Small intestine (tissue), 16 donors: ENCODE measurements at places on chromosomes 6 and 20.

DNA sequence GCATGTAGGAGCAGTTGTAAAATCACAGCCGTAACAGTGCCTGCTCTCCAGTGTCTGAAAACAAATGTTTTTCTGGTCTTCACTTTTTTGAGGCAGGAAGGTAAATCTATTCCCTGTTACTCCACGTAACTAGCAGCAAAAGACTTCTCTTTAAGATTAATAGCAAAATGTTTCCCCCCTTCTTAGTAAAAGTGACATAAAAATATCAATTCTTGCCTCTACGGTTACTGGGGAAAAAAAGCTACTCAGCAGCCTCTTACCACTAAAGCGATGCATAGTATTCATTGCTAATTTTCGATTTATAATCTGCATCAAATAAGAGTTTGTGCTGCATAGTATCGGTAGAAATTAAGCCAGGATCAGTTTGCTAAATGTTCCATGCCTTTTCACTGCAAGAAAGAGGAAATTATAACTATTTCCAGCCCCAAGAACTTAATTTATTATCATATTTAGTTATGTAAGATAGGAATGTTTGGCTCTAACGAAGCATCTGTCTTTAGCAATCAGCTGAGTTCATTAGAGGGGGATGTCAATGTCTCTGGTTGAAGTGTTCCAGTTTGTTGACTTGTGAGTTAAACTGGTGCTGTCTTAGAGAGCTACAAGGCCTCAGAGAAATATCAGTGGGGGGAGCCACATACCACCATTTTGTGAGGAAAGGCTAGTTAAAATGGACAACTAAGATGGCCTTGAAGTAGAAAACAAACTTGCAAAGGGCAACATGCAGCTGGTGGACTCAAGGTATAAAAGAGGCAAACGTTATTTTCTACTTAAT lies 617 bp upstream of the TSPYL1 start:
- peak; percentile 50 for DNase-seq

- no peak for DNase-seq
Observed at GRCh38 chr20:1165941-1166340, 18.8 kb downstream of the TMEM74B start.

- no peak for DNase-seq
Observed at GRCh38 chr6:122399055-122399347, 451 bp upstream of the HSF2 start.

- no peak for DNase-seq
Observed at GRCh38 chr6:135913785-135914184, 62.3 kb downstream of the PDE7B start.

- no peak for DNase-seq
Observed at GRCh38 chr6:161171207-161171606, 102.7 kb downstream of the AGPAT4 start.

DNA sequence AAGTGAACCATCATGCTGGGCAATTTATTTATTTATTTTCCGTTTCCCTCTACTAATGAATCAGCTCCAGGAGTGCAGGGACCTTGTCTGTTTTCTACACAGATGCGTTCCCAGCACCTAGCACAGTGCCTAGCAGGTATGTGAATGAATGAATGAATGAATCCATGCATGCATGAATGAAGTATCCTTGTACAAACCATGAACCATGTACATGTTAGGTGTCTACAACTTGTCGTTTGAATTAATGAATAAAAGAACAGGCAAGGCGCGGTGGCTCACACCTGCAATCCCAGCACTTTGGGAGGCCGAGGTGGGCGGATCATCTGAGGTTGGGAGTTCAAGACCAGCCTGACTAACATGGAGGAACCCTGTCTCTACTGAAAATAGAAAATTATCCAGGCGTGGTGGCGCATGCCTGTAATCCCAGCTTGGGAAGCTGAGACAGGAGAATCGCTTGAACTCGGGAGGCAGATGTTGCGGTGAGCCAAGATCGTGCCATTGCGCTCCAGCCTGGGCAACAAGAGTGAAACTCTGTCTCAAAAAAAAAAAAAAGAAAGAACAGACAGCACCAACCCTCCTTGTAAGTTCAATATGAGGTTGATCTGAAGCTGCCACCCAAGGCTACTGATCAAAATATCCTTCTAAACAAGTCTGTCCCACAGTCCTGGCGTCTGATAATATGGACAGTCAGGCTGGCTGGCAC lies 27.3 kb upstream of the SLC9A8 start:
- no peak for DNase-seq

- DNase-seq = no peak
Observed at GRCh38 chr6:113412589-113413357, 444.4 kb upstream of the MARCKS start.

DNA sequence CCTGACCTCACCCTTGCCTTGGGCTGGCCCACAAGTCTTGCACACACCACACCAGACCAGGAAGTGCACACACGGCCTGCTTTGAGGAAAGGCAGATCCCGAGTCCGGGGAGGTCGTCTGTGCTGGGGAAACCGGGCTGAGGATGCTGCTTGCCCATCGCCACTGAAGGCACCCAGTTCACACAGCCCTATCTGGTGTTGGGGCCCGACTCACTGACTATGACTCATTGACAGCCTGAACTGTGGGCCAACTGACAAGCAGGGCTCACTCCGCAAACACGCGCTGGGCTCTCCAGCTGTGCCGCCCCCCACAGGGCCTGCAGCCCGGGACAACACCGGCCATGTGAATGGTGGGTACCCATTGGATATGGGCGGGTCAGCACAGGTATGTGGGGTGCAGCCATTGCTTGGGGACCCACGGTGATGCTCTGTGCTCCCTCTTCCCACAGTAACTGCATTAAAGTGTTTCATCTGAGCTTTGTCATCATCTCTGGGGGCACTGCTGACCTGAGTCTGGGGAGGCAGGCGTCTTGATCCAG lies 1.6 kb downstream of the SAMD10 start:
- peak; percentile 46 for DNase-seq

DNA sequence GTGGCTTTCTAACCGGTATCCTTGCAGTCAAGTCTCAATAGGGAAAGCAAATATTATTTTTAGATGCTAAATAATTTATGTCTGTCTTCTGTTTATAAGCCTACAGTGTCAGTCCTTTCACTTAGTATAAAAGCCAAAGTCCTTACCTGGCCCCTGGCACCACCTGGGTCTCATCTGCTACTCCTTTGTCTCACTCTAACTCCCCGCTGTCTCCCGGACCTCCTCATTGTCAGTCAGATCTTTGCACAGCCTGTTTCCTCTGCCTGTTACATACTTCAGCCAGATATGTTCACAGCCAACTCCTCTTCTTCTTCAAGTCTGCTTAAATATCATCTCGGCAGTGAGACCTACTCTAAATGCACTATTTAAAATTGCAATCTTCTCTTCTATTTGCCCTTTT lies 84.2 kb downstream of the THEMIS start:
- no peak for DNase-seq

GRCh38 chr20:43590036-43590391 lies 723 bp upstream of the IFT52 start:
- DNase-seq = no peak

DNA sequence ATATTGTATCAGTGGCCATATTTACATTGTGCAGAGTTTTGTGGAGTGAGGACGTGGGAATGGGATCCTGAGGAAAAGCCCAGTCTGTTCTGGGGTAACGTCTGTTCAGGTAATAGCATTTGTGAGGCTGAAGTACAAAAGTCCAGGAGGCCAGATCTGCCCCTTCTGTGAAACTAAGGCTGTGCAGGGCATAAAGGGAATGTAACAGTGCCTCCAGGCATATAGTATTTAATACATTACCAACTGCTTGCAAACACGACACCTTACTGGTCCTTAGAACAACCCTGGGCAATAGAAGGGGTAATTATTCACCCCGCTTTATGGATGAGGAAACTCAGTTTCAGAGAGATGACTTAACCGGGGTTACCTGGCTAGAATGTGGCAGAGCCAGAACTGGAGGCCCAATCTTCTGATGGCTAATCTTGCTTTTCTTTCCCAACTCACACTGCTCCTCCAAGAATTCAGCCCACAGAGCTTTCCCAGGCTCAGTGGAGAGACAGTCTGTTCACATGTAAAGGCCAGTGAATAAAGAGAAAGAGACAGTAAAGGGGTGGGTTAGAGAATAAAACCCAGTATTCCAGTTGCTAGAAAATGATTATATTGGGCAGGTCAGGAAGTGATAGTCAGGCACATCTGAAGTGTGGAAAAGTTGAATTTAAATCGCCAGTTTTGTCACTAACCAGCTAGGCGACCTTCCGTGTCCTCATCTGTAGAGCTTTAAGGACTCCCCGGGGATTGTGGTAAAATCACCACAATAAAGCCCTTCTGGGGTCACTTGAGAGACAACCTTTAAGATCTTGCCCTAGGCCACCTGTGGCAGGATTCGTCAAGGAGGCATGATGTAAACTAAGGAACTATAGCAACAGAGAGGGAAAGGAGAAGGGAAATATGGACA lies 280.7 kb upstream of the CITED2 start:
- DNase-seq = peak; percentile 93

DNA sequence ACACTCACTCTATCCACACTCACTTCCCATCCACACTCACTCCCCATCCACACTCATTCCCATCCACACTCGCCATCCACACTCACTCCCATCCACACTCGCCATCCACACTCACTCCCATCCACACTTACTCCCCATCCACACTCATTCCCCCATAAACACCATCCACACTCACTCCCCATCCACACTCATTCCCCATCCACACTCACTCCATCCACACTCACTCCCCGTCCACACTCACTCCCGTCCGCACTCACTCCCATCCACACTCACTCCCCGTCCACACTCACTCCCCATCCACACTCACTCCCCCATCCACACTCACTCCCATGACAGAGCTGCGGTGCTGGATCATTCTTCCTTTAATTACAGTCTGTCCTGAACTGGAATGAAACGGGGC lies 17.1 kb downstream of the THBS2 start:
- DNase-seq = no peak

DNA sequence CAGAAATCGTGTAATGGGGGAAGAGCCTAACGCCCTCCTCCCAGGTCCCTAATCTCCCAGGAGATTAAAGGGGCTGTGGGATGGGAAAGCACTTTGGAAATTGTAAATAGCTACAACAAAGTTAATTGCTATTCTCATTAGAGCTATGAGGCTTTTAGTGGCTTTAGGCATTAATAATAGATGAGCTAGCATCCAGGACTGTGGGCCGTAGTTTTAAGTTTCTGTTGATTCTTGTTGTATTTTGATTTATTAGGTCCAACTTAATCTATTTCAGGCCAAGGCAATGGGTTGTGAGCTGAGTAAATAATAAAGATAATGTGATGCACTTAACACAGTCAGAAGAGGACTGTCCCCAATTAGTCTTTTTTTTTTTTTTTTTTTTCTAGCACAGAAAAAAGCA lies 67.7 kb downstream of the ANKRD6 start:
- no peak for DNase-seq

DNA sequence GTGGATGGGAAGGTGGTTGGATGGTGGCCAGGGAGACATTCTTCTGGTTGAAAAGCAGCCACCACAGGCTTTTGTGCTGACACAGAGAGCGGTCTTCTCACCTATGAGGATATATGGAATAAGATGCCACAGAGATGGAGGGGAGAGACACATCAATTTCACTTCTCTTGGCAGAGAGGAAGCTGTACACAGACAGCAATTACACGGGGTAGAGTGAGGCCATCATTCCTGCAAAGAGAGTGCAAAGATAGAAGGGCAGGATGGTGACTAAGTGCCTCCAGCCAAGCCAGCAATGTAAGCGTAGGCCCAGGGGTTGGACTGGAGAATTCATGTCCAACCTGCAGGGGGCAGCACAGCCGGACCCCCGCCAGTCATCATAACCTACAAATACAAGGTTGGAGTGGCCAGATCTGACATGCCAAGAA lies 56.4 kb downstream of the NRN1 start:
- no peak for DNase-seq

GRCh38 chr6:5217356-5217755 lies 43.4 kb downstream of the LYRM4 start:
- no peak for DNase-seq

GRCh38 chr20:41956338-41957074 lies 338.3 kb upstream of the CHD6 start:
- peak; percentile 27 for DNase-seq

- DNase-seq = no peak
Observed at GRCh38 chr20:9087531-9088217, 18.8 kb downstream of the PLCB4 start.

DNA sequence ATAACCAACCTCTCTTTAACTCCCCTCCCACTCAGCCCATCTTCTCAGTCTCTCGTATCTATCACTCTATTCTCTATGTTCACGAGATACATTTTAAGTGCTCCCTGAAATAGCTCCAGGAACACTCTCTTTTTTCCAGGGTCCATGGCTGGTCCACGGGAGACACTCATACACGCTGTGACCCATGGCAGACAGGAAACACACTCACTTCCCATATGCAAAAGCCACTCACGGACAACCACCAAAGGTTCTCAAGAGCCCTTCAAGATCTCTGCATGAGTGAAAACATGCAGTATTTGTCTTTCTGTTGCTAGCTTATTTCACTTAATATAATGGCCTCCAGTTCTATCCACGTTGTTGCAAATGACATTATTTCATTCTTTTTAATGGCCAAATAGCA lies 71.4 kb upstream of the PCSK2 start:
- no peak for DNase-seq

DNA sequence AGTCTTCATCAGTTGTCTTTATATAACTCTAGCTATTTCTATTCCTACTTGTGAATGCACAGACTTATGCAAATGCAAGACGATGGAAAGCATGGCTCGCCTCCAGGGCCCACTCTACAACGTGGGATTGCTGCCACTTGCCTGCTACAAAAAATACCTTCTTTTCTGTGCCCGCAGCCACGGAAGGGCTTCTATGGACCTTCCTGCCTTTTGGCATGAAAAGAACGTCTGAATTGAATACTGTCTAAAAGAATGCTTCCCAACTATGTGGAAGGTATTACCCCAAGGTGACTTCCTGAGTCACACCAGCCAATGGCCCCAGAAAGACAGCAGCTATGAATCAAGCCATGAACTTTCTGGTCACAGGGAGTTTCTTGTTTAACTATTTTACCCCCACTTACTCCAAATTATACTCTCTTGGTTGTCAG lies 261.2 kb downstream of the HIVEP2 start:
- DNase-seq = no peak

DNA sequence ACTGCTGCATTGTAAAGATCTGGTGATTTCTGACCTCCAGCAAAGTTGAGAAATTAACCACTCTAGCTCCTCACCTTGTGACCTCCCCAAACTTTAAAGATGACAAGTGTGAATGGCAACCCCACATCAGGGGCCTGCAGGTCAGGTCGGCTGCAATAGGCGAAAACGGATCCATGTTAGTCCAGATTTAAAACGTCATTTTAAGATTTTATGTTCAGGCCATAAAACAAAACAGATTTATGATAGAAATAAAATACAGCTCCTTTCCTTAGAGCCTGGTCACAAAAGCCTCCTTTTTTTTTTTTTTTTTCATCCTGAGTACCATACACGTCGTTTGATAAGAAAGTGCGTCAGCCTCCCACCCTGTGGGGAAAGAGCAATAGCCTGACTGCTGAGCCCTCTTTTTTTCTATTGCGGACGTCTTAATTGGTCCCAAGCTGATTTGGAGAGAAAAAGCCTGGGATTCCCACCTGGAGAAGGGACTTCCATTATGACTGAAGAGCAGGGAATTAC lies 519.2 kb upstream of the NOX3 start:
- DNase-seq = peak; percentile 6
